ENCODE measurements at places on chromosomes 3 and 15.

- no peak for DNase-seq
These were observed 33.6 kb upstream of the TOPAZ1 start for GRCh38 chr3:44208086-44208485.

GRCh38 chr3:62809369-62809768 is 65.8 kb downstream of the CADPS start:
- DNase-seq, result no peak

- no peak for DNase-seq
These were observed 172.6 kb downstream of the SATB1 start for GRCh38 chr3:18252578-18252977.

- DNase-seq, result no peak
These were observed 8.9 kb upstream of the CSPG4 start for GRCh38 chr15:75721480-75721922.

DNA sequence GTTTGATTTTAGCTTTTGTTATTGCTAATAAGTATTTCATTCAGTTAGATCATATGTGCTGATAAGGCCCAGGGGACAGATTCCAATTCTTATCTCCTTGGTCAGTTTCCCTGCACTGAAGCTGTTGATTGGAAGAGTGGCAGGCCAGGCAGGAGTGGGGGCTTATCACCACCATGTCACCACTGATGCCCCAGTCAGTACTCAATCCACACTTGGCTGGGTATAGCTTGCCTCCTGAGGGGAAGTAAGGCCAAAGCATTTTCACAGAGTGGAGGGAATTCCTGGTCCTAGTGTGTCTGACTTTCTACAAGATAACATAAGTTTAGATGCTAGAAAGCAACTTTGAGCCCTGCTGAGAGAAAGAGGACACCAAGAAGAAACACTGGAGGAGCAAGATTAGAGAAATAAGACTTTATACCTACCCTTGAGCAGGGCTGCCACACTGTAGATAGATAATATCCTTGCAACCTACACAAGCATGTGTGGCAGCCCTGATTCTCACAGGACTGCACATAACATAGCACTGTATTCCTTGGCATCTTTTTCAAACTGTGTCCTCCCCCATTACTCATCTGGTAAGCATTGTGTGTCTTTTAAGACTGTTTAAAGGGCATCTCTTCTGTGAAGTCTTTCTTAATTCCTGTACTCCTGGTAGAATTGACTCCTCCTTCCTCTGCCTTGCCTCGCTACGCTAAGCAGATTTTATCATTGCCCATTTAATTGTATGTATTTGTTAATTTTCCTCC is 24.3 kb downstream of the OXNAD1 start:
- no peak for DNase-seq

DNA sequence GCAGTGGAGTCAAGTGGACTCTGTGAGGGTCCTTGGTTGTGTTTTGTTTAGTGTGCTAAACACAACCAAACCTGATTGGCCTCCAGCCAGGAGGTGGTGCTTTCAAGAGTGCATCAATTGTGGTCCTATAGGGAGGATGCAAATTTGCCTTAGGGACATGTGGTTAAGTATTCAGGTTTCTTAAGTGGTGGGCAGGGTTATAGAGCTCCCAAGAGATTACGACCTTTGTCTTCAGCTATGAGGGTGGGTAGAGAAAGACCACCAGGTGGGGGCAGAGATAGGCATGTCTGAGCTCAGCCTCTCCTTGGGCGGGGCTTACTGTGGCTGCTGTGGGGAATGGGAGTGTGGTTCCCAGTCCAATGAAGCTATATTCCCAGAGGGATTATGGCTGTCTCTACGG is 186.6 kb downstream of the SQOR start:
- DNase-seq, result no peak

- DNase-seq, result no peak
These were observed 13.6 kb upstream of the ONECUT1 start for GRCh38 chr15:52803467-52804306.

DNA sequence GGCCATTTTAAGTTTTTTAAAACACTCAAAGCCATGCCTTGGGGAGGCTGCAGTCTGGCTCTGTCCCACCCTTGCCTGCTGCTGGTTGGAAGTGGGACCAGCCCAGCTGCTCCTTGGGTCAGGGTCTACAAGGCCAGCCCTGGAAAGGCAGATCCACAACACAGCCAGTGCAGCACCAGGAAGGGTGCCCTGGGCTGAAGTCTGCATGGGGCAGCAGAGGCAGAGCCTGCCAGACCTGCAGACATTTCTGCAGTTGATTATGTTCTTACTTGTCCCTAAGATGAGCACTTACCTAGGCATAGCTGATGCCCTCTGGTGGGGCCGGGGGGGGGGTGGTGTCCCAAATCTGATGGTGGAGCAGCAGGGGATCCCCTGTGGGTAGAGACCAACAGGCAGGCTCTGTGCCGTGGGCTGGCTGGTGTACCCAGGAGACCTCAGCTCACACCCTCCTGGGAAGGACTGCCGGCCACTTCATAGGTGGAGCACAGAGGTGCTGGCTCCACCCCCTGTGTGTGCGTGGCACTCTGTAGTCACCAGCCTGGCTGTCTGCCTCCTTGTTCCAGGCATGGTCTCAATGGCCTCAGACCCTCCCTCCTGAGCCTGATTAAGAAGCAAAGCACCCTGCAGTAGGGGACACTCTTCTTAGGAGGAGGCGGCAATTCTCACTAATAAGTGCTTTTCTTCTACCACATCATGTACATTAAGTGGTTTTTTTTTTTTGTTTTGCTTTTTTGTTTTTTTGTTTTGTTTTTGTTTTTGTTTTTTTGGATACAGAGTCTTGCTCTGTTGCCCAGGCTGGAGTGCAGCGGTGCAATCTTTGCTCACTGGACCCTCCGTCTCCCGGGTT is 97.4 kb upstream of the KLF13 start:
- no peak for DNase-seq

GRCh38 chr3:48684480-48685143 is 1.1 kb downstream of the NCKIPSD start:
- no peak for DNase-seq

- no peak for DNase-seq
These were observed 186.7 kb downstream of the SSR3 start for GRCh38 chr3:156368189-156368588.

DNA sequence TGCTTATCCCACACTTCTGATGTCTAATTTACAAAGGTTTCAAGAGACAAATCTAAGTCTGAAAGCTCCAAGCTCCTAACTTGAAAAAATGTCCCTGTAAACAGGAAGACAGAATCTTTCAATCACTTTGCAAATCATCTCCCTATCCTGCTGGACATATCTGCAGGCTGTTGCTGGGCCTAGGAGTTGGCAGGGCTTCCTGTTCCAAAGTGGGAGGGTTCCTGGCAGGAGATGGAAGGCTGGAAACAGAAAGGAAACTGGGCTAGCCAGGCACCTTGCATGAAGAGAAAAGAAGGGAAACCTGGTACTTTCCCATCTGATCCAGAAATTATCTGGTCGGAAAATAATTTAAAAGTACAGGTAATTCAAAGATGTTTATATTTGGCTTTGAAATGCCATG is 227.3 kb upstream of the IL12A start:
- no peak for DNase-seq

- DNase-seq, result no peak
These were observed 42.1 kb downstream of the DNAJB8 start for GRCh38 chr3:128424508-128425069.

GRCh38 chr15:74768099-74768770 is 13.6 kb upstream of the CSK start:
- no peak for DNase-seq

DNA sequence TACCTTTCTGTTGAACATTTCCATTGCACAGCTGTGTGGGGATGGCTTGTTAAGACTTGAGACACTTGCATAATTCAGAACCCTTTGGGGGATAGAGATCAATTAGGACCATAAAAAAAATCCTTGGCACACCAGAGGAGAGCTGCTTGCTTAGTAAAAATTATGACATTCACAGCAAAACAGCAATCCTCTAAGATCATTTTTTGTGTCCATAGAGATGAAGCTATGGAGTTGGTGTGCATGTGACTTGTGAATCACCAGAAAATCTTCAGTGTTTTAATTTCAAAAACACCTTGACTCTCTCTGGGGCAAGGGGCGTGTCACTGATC is 7.7 kb downstream of the COL8A1 start:
- DNase-seq, result no peak

DNA sequence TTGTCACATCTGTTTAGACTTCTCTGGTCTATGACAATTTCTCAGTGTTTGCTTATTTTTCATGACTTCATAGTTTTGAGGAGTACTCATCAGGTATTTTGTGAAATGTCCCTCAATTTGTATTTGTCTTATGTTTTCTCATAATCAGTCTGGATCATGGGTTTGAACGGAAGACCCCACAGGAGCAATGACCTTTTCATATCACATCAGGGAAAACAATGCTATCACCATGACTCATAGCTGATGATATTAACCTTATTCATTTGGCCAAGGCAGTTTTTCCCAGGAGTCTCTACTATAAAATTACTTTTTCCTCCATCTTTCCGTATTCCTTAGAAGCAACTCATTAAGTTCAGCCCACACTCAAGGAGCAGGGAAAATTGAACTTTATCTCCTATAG is 32.7 kb downstream of the AADACL2 start:
- no peak for DNase-seq

- no peak for DNase-seq
These were observed 14.9 kb downstream of the AMOTL2 start for GRCh38 chr3:134359121-134360010.

- DNase-seq, result no peak
These were observed 59.4 kb downstream of the CALML4 start for GRCh38 chr15:68145706-68146105.

DNA sequence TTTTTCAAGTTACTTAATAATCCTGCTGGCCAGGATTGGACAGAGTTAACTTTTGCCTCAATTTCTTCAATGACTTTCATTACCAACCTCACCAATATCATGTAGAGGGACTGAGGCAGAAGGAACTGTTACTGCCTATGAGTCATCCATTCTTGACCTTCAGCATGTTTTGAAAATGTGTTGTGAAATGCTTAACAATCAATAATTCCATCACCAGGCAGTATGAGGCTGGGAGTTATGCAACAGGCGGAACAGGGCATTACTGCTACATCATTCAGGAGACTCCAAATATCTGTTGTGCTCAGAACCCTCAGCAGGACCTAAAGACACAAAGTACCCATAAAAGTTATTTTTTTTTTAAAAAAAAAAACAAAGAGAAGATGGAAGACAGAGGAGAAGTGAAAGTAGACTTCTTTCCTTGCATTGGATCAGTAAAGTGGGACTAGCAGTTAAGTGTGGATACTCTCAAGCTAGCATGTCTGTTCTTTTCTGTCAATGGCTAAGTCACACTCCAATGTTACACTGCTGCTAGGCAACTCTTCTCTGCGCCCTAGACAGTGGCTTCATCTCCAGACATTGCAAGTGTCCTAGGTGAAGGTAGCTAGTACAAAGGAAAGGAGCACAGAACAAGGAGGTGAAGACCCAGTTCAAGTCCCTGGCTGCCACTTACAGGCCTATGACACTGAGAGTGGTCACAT is 184.9 kb upstream of the LPP start:
- DNase-seq, result no peak

DNA sequence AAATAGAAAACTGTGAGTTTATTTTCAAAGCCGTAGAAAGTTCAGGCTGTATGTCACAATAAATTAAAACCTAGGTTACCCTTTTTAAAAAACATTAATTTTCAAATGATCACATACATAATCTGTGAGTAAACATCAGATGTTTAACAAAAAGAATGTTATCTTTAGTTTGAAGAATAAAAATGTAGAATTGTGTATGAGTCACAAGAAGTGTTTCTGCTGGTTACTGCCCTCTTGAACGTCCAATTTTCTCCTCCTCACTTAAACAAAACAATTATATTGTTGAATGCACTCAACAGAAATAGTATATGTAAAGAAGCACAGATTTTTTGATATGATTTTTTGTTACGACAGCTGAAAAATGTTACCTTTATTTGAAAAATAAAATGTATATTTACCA is 855.1 kb downstream of the ROBO1 start:
- no peak for DNase-seq

GRCh38 chr3:111229301-111229700 is 157.7 kb downstream of the NECTIN3 start:
- no peak for DNase-seq

DNA sequence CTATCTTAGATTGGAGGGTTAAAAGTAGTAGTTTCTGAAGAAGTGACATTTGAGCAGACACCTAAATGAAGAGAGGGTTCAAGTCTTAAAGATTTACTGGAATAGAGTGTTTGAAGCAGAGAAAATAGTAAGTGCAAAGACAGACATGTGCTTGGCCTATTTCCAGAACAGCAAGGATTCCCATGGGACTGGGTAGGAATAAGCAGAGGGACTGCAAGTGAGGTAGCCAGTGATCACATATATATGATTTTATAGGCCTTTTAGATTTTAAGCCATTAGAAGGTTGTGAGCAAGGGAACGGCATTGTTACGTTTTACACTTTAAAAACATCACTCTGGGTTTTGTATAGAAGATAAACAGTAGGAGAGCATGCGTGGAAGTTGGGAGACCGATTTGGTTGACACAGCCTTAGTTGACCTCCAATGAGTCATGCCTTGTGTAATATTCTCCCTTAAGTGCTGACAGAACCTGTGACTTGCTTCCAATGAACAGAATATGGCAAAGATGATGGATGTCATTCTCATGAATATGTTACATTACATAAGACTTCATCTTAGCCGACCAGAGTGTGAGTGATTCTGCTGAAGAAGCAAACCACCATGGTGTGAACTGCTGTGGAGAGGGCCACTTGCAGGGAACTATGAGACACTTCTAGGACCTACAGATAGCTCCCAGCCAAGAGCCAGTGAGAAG is 37.1 kb upstream of the SLC4A7 start:
- no peak for DNase-seq

GRCh38 chr15:89948796-89949195 is 36.0 kb upstream of the ARPIN start:
- no peak for DNase-seq

GRCh38 chr15:62145015-62145735 is 19.9 kb downstream of the C2CD4B start:
- DNase-seq, result no peak

DNA sequence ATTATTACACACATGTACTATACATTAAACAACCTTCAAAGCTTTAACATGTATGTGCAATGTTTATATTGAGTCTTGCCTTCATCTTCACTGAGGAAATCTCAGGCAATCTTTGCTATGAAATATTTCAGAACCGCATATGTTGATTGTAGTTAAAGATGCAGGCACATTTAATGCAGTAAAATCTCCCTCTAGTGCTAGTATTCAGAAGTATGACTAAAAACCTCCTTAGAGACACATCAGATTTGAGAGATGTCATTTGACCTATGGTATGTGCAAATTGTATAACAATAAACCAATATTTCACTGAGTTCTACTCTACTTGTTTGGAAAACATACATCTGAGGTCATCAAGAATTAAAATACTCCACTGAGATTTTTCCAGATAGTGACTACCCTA is 123.8 kb upstream of the C15orf61 start:
- DNase-seq, result no peak

GRCh38 chr3:171328419-171329082 is 131.7 kb downstream of the TNIK start:
- DNase-seq, result no peak

- DNase-seq, result no peak
These were observed 38.9 kb upstream of the SNTN start for GRCh38 chr3:63613561-63613960.

GRCh38 chr15:61115241-61115640 is 113.9 kb downstream of the RORA start:
- no peak for DNase-seq

All from ascending aorta (tissue), 2 donors.